ENCODE measurements at places on chromosomes 1 and 21. TPM values are rescaled to one million over a fixed set of nuclear protein-coding genes. Genes with fewer than 3 reads are reported as not detected.

Gene ANKRD65
- 0.38 TPM for total RNA-seq

Gene SLAMF6
- not detected for total RNA-seq

Gene ERG
- total RNA-seq: 223 TPM

Gene GPR52
- total RNA-seq: 2.2 TPM

Gene MAP3K21
- 0.95 TPM for total RNA-seq

Gene TXLNA
- total RNA-seq: 69.4 TPM

Gene TEX50
- not detected for total RNA-seq

Gene ARPC5
- 190 TPM for total RNA-seq

Gene MTMR11
- 11.2 TPM for total RNA-seq

Gene RHCE
- total RNA-seq: not detected

Gene AIRE
- 0.11 TPM for total RNA-seq

Gene CDC42BPA
- 88.1 TPM for total RNA-seq

- no peak for DNase-seq
Measured at GRCh38 chr1:176847052-176847451, 317.5 kb downstream of the ASTN1 start.

DNA sequence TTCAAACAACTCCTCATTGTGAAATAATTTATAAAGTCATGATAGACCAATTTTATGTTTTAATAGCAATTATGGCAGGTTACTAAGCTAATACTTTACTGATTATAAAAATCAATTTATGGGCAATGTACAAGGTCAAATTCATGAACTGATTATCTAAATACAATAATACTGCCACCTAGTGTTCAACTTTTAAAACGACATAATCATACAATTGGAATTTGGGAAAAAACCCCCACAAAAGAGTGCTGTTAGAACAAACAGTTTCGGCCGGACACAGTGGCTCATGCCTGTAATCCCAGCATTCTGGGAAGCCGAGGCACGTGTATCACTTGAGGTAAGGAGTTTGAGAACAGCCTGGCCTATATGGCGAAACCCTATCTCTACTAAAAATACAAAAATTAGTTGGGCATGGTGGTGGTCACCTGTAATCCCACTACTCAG lies 14.0 kb downstream of the GTF2B start:
- DNase-seq: peak; percentile 46

- no peak for DNase-seq
Measured at GRCh38 chr1:200891774-200892157, 2.9 kb upstream of the INAVA start.

- DNase-seq: no peak
Measured at GRCh38 chr1:172671591-172671990, 12.7 kb downstream of the FASLG start.

DNA sequence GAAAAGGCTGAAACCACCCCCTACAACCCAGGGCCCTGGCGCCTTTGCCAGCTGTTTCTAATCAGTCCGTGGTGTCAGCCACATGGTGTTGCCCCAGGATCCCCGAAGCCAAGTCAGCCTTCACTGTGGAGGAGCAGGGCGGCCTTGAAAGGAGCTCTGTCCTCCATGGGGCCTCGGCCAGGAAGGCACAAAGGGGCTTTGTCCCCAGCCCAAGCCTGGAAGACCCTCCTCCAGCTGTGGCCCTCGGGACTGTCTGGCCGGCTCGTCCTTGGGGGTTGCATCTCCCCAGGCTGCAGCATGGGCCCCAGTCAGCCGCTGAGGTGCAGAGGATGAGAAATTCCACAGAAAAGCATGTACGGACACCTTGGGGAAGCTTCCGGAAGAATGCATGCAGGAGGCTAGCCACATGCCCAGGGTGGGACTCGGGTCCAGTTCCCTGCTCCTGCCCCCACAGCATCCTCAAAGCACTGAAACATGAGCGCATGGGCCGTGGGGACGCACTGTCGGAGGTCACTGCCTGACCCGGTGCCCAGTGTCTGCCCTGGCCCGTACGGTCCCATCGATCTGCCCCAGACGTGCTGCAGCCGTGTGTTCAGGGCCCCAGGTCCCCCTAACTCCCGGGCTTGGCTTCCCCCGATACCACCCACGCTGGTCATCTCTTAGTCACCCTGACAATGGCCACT lies 38.6 kb upstream of the POFUT2 start:
- no peak for DNase-seq

DNA sequence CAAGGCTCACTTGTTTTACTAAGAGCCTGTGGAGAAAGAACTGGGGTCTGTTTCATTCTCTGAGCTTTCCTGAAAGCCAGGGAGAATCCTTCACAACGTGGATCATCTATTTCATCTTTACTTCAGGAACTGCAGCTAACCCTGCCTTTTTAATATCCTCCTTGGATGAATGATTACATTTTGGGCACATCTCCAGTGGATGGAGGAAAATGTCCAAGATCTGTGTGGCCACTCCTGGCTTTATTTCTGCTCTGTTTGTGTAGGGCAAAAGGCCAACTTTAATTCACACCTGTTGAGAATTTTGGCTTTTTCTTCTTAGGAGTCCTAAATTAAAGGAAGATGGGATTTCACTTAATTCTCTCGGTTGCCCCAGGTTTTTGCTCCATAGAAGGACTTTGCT lies 69.5 kb upstream of the CACNA1E start:
- DNase-seq: no peak

DNA sequence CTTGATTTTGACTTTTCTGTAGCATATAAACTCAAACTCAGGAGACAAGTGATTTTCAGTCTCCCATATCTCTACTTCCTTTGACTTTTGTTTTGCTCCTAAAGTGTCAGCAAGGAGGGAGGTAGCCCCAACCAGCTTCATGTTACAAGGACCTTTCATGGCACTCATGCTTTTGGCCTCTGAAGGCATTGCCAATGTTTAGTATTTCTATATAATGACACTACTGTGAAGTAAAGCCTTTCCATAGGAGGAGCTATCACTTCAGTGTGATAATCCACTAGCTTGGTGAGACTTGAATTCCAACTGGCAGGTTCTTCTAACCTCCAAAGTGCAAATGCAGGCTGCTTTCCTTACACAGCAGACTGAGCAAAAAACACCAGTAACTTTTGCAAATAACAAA lies 14.4 kb downstream of the COLGALT2 start:
- DNase-seq: no peak

DNA sequence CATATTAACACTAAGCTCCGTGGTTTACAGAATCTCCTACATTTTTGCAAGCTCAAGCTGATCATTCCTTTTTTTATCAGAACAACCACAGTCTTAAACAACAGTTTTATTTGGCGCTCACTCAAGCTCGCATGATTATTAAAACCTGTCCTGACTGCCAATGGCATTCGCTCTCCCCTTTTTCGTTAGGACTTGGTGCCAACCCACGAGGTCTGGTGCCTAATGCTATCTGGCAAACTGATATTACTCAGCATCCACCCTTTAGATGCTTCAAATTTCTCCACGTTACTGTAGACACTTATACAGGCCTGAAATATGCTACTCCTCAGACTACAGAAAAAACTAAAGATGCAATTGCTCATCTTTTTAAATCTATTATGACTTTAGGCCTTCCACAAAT lies 23.0 kb upstream of the ITLN1 start:
- peak; percentile 59 for DNase-seq

DNA sequence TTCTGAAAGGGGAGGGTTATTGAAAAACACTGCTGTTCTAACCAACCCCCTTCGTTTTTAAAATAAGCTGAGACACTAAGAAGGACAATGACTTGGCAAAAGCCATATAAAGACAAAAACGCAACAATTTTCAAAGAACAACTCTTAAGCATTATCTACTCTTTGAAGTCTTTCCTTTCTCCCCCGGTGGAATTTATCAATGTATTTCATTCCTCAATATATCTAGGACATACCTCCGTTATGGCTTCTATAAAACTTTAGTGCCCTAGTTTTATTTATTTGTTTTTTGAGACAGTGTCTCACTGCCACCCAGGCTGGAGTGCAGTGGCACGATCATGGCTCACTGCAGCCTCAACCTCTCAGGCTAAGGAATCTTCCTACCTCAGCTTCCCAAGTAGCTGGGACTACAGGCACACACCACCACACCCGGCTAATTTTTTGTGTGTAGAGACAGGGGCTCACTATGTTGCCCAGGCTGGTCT lies 3.2 kb downstream of the NRDC start:
- DNase-seq: no peak

- no peak for DNase-seq
Measured at GRCh38 chr1:203667616-203668015, 41.0 kb downstream of the ATP2B4 start.

GRCh38 chr1:10672343-10673050 lies 123.9 kb downstream of the CASZ1 start:
- DNase-seq: no peak

GRCh38 chr21:33390479-33390878 lies 12.7 kb upstream of the IFNGR2 start:
- DNase-seq: no peak

DNA sequence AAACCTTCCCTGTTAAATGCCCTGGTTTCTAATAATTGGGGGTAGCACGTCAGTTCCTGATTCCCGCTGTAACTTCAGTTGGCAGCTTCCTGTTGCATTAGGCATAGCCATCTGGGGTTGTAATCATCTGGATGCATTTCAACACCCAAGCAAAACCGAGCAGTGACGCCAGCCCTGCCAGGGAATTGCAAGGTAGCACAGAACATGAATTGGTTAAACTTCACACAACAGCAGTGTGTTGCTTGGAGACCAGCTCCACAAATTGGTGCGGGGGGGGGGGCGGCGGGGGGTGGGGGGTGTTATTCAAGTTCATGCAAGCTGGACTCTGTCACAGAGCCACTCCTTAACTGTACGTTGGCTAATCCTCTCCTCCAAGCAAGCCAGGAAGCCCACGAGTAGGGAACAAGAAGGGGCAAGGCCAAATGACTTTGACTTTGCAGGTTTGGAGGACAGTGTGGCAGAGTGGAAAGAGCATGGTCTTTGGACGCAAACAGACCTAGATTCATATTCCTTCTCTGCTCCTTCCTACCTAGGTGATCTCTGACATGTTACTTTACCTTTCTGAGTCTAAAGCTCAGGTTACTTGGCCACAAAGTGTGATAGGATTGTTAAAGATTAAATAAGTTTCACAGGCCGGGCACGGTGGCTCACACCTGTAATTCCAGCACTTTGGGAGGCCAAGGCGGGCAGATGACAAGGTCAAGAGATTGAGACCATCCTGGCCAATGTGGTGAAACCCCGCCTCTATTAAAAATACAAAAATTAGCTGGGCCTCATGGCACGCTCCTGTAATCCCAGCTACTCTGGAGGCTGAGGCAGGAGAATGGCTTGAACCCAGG lies 4.7 kb downstream of the LAX1 start:
- DNase-seq: peak; percentile 68

GRCh38 chr1:186578325-186579016 lies 101.8 kb downstream of the PTGS2 start:
- DNase-seq: no peak

- peak; percentile 52 for DNase-seq
Measured at GRCh38 chr1:151693057-151693651, 23.4 kb downstream of the CELF3 start.

- no peak for DNase-seq
Measured at GRCh38 chr1:192151176-192151575, 7.1 kb upstream of the RGS18 start.

DNA sequence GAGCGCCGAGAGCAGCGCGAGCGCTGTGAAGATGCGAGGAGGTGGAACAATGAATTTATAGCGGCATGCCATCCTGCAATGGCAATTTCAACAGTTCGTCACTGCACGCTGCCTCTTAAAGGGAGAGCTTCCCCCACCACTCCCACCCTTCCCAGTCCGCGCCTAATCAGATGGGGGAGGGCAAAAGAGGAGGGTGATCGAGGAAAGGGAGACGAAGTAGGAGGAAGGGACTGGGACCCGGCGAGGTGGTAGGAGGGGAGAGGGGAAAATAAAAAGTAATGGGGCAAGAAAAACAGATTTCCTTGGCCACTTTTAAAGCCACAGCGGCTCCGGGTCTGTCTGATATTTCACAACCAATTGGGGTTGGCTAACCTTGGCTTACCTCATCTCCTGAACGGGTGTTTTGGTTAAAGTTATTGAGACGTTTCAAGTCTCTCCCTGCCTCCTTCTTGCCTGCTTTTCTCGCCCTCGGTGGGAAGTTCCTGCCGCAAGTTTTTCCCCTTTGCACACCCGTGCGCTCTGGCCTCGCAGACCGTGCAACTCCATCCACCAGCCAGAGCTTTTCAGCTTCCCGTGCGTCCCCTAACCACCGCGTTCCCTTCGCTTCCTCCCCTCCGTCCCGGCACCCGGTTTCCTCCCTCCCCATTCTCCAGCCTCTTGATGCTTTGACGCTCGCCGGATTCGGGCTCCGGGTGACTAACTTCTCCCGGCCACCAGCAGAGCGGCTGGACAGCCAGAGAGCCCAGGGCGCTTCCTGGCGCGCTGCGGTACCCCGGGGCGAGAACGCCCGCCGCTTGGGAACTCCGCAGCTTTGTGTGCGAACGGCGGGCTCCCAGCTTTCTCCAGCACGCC lies at the start of gene ADAMTS5:
Gene ADAMTS5 (minus strand): TSS at position 27 of the 852 bp plus-strand sequence. CDS start 697 bp downstream, outside the sequence.
- DNase-seq: peak; percentile 15

DNA sequence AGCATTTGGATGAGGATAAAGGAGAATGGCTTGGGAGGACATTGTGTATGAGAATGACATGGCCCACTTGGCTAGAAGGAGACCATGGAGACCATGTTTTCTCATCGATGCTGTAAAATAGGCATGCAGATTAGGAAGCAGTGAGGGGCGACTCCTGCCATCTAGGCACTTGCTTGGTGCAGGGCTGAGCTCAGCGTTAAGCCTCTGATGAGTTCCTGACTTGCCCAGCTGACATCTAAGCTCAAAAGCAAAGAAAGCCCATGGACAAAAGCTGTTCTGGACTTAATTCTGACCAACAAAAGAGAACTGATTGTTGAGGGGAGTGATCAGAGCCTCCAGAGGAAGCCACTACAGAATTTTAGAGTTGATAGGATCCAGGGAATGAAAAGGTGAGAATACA lies 74.5 kb downstream of the LRRN2 start:
- DNase-seq: no peak

DNA sequence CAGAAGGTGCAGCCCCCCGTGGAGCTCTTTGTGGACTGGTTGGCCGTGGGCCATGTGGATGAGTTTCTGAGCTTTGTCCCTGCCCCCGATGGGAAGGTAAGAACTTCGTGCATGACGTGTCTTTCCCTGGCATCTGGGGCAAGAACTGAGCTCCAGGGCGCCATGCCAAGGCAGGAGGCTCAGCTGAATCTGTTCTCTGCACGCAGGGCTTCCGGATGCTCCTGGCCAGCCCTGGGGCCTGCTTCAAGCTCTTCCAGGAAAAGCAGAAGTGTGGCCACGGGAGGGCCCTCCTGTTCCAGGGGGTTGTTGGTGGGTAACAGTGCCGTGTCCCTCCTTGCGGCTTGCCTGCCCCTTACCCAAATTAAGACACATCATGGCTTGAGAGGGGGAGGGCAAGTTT lies 27.7 kb downstream of the PADI3 start:
- no peak for DNase-seq

- no peak for DNase-seq
Measured at GRCh38 chr1:202179828-202180750, 13.5 kb upstream of the LGR6 start.

GRCh38 chr1:117499071-117499470 lies 106.8 kb upstream of the TENT5C start:
- no peak for DNase-seq

- DNase-seq: peak; percentile 60
Measured at GRCh38 chr1:172699111-172699510, 40.2 kb downstream of the FASLG start.

- DNase-seq: no peak
Measured at GRCh38 chr1:85450832-85451231, 14.1 kb downstream of the DDAH1 start.
